ENCODE measurements at places on chromosomes 7 and 10.

- DNase-seq = no peak
These were observed 166.8 kb upstream of the PFKP start for GRCh38 chr10:2900530-2900929.

DNA sequence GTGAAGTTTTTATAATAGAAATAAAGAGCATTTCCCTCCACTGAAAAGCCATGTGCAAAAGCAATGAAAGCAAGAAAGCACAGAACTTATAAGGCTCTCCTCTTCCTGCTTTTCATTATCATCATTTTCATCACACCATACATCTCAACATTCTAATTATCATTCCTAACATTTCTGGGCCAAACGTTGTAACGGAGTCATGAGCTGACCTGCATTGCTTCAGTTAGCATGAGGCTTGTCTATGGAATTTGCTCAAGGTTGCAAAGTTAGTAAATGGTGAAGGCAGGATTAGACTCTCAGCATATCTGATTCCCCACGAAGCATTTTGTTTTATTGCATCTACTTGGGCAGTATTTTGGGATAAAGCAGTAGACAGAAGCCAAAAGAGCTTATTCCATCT lies 11.4 kb downstream of the SCIN start:
- no peak for DNase-seq

DNA sequence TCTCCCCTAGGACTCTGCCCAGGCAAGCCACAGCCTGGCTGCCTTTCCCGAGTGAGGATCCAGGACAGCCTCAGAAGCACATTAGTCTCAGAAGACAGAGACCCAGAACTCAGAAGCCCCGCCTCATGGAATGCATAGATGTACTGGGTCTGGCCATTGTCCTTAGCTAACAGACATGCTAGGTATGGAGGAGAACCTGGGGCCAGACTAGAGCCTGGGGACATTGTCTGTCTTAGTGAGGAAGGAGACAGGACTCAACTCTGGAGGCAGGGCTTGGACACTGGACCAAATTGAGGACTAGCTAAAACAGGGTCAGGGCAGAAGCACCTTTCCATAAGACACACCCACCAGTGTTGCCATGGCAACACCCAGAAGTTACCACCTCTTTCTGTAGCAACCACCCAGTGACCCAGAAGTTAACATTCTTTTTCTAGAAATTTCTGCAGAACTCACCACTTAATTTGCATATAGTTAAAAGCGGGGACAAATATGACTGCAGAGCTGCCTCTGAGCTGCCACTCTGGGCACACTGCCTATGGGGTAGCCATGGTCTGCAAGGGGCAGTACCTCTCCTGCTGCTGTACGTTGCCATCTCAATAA lies 27.5 kb downstream of the TLX1 start:
- DNase-seq = no peak

- DNase-seq = no peak
These were observed 69.3 kb downstream of the ARHGAP22 start for GRCh38 chr10:48535416-48536155.

DNA sequence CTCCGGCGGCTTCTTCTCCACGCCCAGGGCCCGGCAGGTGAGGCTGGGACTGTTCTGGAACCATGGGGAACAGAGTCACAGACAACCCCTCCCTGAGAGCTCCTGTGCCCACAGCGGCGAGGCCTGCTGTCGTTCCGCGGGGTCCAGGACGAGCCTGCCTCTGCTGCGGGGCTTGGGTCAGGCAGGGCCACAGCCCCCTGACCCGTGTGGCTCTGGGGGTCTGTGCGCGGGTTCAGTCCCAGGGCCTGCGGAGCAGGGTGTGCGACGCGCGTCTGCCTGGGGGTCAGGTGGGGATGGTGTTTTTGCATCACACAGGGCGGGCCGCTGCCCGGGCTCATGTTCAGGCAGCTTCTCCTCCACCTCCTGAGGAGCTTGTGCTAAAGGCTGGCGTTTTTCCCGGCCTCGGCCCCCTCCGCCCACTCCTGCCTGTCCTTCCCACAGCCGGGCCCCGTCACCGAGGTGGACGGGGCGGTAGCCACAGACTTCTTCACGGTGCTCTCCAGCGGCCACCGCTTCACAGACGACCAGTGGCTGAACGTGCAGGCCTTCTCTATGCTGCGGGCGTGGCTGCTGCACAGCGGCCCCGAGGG lies 8.4 kb downstream of the AP5Z1 start:
- no peak for DNase-seq

GRCh38 chr7:88363249-88363648 lies 56.6 kb upstream of the STEAP4 start:
- DNase-seq = no peak

- no peak for DNase-seq
These were observed 81.0 kb downstream of the SAMD9 start for GRCh38 chr7:93036807-93037206.

DNA sequence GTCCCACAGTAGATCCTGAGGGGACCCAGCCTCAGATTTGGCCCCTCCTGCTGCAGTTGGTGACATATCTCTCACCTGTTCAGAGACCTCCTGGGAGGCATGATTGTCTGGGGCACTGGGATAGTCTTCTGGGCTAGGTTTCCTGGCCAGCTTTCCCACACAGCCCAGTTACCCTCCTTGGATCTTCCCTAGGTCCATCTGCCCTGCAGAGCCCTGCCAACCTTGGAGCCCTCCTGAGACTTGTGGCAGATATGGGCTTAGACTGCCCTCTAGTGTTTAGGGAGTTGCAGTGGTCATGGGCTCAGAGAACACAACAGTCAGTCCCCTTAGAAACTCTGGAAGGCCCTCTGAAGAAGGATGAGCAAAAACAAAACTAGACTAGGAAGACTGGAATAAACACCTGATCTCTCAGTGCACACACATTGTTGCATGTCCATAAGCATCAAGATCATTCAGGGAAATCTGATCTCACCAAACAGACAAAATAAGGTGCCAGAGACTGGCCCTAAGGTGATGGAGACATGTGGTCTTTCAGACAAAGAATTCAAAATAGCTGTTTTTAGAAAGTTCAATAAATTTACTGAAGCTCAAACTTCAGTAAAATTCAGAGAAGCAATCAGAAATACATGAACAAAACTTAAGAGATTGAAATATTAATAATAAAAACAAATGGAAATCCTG lies 324.6 kb downstream of the ATRNL1 start:
- DNase-seq = peak; percentile 39

GRCh38 chr10:47381427-47382379 lies 2.4 kb downstream of the ZNF488 start:
- no peak for DNase-seq

- no peak for DNase-seq
These were observed 75.1 kb downstream of the SHOC2 start for GRCh38 chr10:110994406-110995086.

DNA sequence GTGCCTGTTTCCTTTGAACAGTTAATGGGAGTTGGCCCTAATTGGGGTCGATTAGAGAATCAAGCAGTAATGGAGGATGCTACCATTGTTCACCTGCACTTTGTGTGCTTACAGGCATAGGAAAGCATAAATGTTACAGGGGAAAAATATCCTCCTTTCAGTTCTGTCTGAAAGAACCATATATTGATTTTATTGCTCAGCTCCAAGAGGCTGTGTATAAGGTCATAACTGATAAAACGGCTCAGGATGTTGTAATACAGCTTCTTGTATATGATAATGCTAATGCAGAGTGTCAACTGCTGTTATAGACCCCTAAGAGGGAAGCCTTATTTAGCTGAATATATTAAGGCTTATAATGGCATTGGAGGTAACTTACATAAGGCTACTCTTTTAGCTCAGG lies 32.9 kb upstream of the AKR1C2 start:
- no peak for DNase-seq

DNA sequence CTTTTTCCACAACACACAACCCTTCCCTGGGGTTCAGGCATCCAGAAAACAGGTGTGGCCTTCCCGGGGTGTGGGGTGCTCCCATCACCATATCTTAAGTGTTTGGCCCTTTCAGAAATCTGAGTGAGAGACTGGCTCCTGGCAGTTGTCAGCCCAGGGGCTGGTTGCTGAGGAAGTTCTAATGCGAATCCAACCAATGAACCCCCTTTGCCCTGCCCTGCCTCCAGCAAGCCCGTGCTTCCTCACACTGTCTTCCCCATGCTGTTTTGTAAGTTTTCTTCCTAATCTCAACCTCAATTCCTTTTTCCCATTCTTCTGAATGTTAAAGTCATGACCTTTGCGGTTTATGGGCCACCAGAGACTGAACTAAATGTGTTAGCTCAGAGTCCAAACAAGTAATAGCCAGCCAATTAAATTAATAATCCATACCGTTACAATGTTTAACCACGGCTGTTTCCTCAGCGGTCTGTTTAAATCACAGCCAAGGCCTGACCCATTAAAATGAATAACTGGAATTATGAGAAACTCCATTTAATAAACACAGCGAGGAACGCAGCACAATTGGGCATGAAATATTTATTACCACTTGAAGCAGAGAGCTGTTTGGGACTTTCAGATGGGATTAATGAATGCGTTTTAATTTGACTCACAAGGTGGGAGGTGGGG lies 90.9 kb upstream of the TCF7L2 start:
- no peak for DNase-seq
